ENCODE measurements at places on chromosomes 3 and 15. TPM values are rescaled to one million over a fixed set of nuclear protein-coding genes. Genes with fewer than 3 reads are reported as not detected.

Gene MST1R
- total RNA-seq: 65.1 TPM

DNA sequence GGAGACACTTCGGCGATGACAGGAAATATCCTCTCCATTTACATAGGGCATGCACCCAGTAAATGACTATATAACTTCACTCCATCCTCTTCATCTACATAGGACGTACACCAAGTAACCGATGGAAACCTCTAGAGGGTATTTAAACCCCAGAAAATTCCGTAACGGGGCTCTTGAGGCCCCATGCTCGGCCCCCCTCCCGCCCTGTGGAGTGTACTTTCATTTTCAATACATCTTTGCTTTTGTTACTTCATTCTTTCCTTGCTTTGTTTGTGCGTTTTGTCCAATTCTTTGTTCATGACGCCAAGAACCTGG, 7.5 kb upstream of the FAM107A start:
- peaks cover 14% of the 10 kb centered on the region for H3K4me1 ChIP-seq
- H3K27me3 ChIP-seq: peaks cover 13% of the 10 kb centered on the region
- H3K36me3 ChIP-seq: no peaks in the 10 kb centered on the region
- no peak for DNase-seq

Gene C3orf22
- not detected for total RNA-seq

DNA sequence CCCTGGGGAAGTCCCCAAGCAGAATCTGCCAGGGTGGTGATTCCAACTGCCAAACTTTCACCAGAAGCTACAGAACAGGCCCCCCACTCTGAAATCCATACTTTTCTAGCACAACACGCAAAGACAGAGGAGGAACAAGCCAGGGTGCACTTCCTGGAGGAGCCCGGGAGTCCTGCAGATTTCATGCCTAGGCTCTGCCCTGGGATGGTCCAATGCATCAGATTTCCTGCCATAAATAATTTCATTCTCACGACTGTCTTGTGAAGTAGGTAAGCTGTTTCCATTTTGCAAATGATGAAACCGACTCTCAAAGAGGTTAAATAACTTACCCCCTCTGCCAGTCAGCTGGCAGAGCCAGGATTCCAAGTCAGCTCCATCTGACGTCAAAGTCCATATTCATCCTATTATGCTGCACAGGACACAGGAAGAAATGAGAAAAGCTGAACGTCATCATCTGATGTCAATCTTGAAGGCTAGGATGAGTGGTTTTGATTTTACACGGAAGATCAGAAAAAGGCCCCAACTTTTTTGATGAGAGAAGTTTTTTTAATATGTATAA, 134.8 kb upstream of the IGF1R start:
- no peak for DNase-seq
- H3K4me3 ChIP-seq: no peak overlapping the region
- no peaks in the 10 kb centered on the region for H3K27me3 ChIP-seq
- no peaks in the 10 kb centered on the region for H3K36me3 ChIP-seq

- H3K27ac ChIP-seq: peak overlapping the region; percentile 84
- peaks cover 34% of the 10 kb centered on the region for H3K4me1 ChIP-seq
- H3K27me3 ChIP-seq: no peaks in the 10 kb centered on the region
- no peak overlapping the region for H3K4me3 ChIP-seq
Observed at GRCh38 chr15:81312790-81313543, 11.0 kb downstream of the STARD5 start.

- H3K36me3 ChIP-seq: no peaks in the 10 kb centered on the region
- DNase-seq: no peak
- H3K27ac ChIP-seq: no peak overlapping the region
Observed at GRCh38 chr15:50148362-50148963, 29.4 kb upstream of the ATP8B4 start.

Gene GHRL
- total RNA-seq: not detected

- no peak overlapping the region for H3K4me3 ChIP-seq
- H3K27me3 ChIP-seq: no peaks in the 10 kb centered on the region
- H3K27ac ChIP-seq: no peak overlapping the region
- no peaks in the 10 kb centered on the region for H3K36me3 ChIP-seq
- H3K4me1 ChIP-seq: peaks cover 2% of the 10 kb centered on the region
- DNase-seq: no peak
Observed at GRCh38 chr3:137165117-137165806, 207.5 kb downstream of the IL20RB start.

Gene KIF23
- total RNA-seq: 8.5 TPM

Gene ANKRD63
- not detected for total RNA-seq

Gene ZDHHC19
- not detected for total RNA-seq

GRCh38 chr15:77836906-77837648, 204.4 kb upstream of the LINGO1 start:
- DNase-seq: no peak
- H3K27me3 ChIP-seq: peaks cover 51% of the 10 kb centered on the region
- H3K27ac ChIP-seq: no peak overlapping the region
- no peaks in the 10 kb centered on the region for H3K36me3 ChIP-seq
- no peak overlapping the region for H3K4me3 ChIP-seq

Gene GPR27
- 5.5 TPM for total RNA-seq

DNA sequence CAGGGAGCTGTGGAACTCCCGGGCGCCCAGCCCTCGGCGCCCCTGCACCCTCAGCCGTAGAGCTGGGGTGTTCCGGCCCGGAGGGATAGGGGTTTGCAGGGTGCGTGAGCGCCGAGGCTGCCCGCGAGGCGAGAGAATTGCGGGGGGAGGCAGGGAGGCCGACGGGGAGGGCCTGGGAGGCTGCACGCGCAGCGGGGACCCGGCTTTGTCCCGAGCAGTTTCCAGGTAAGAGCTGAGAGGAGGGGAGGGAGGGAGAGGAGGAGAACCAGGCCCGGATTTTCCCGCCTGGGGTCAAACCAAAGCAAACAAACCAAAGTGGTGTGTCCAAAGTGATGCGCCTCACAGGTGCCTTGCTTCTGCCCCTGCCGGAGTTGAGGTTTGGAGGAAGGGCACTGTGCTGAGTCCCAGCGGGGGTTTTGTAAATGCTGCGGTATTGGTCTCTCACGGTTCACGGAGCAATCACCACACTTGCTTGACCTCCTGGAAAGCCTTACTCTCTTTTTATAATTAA, 146.4 kb downstream of the TJP1 start:
- DNase-seq: no peak
- no peaks in the 10 kb centered on the region for H3K36me3 ChIP-seq
- no peak overlapping the region for H3K4me3 ChIP-seq
- peaks cover 13% of the 10 kb centered on the region for H3K4me1 ChIP-seq

Gene CCR9
- not detected for total RNA-seq

Data from suprapubic skin (tissue), 4 donors.